ENCODE measurements at places on chromosomes 1 and 21. TPM values are rescaled to one million over a fixed set of nuclear protein-coding genes. Genes with fewer than 3 reads are reported as not detected.

Gene KCNE2
- polyA plus RNA-seq = 0.37 TPM

Gene AKR7A3
- 3.2 TPM for polyA plus RNA-seq

DNA sequence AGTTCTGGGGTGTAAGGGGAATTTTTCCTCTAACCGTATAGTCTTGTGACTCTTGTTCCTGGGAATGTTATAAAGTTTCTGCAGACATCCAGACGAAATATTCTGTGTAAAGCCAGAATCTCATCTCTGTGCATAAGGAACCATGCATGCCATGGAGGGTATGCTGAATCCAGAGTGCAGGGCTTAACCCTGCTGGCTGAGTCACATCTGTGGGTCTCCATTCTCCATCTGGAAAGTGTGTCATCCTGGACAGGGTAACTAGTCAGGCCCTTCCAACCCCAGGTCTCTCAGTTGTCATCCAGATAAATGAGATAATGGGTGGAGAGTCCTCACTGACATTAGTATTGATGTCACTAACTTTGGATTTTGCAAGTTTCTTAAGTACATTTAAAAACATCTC, 48.8 kb downstream of the ATP5PO start:
- no peak overlapping the region for H3K4me3 ChIP-seq
- H3K36me3 ChIP-seq = no peaks in the 10 kb centered on the region
- no peak overlapping the region for H3K27ac ChIP-seq
- no peak for DNase-seq
- no peaks in the 10 kb centered on the region for H3K27me3 ChIP-seq

GRCh38 chr21:42819861-42820615, 59.3 kb downstream of the WDR4 start:
- H3K27me3 ChIP-seq = no peaks in the 10 kb centered on the region
- peak overlapping the region; percentile 81 for H3K27ac ChIP-seq
- H3K4me1 ChIP-seq = peaks cover 17% of the 10 kb centered on the region
- peak; percentile 54 for DNase-seq

Gene ADORA1
- polyA plus RNA-seq = 0.55 TPM

All from large intestine (tissue), 12 donors.